ENCODE measurements at places on chromosomes 2 and 18.
A peak's percentile ranks its signal among the peaks of the same experiment; 100 is the strongest.

DNA sequence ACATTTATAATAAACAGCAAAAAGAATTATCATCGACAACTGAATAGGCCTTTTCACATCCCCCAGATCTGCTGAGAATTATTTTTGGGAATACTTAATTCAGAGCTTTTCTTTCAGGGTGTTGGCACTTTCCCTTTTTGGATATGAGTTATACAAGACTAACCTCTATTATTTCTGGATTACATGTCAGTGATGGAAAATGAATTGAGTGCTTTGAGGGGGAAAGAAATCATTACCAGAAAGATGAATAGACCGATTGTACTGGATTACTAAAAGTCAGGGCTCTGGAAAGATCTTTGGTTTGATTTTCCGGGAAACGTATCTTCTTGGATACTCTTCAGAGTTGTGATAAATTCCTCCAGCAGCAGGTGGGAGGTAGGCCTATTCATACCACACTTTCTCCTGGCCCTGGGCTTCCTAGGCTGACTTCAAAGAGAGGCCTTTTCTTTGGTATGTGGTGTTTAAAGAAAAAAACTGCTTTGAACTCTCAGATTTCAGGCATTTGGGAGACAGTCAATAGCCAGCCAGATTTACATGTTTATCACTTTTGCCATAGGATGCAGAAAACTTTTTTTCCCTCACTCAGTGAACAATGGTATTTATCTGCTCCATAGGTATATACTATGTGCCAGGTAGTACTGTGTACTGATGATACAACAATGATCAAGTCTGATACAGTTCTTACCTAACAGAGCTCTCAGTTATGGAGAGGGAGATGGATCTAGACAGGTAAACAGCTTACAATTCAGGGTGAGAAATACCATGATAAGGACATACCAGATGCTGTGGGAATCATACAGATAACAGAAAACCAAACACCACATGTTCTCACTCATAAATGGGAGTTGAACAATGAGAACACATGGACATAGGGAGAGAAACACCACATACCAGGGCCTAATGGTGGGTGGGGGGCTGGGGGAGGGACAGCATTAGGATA is 63.3 kb upstream of the ACTR3 start:
- no peak for DNase-seq

DNA sequence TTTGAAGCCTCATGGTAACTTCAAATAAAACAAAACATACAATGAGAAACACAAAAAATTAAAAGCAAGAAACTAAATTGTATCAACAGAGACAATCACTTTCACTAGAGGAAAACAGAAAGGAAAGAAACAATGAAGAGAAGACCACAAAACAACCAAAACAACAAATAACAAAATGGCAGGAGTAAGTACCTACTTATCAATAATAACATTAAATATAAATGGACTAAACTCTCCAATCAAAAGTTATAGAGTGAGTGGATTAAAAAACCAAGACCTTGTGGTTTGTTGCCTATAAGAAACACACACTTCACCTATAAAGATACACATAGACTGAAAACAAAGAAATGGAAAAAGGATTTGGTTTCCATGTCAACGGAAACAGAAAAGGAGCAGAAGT is 830.1 kb upstream of the TMEFF2 start:
- DNase-seq, result no peak

GRCh38 chr2:172242961-172243360 is 140.3 kb upstream of the DLX2 start:
- no peak for DNase-seq

DNA sequence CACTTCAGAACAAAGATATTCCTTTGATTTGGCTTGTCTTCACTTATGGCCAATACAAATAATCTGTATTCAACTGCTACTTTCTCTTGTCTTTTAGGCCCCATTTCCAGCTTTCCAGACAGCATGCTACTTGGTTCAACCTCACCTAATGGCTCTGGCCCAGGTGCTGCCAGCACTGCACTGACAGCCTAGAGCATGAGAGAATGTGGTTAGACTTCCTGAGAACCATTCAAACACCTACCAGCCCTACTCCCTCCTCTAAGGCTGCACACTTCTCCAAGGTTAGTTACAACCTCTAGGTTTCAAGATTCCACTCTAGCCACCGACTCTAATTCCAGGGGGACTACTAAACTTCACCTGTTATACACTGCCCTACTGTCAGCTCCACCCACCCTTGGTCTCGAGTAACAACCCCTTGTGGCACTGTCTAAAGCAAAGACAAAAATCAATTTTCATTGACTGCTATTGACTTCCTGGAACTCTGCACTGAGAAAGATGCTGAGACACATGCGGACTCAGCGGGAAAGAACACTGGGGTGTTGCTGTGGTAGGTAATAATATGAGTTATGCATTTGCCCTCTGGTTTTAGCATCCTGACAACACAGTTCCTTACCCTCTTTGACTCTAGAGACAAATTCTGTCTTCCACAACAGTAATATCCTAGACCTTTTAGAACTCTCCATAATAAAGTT is 38.2 kb downstream of the PLEKHM3 start:
- no peak for DNase-seq

DNA sequence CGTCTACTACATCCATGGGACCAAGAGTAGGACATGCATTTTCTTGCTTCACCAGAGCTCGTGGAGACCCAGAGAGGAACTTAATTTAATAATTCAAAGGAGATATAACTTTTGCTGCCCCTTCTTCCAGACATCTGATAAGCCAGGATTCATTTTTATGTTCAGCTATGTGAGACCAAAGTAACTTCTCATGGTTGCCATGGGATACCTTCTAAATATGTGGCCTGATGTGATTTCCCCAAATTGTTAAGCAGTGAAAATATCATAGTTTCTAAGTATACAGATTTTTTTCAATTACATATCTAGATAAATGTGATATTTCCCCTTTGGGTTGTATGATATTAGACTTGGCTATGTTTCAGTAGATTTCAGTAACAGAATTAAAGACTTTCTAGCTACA is 185.5 kb upstream of the FN1 start:
- DNase-seq, result no peak

DNA sequence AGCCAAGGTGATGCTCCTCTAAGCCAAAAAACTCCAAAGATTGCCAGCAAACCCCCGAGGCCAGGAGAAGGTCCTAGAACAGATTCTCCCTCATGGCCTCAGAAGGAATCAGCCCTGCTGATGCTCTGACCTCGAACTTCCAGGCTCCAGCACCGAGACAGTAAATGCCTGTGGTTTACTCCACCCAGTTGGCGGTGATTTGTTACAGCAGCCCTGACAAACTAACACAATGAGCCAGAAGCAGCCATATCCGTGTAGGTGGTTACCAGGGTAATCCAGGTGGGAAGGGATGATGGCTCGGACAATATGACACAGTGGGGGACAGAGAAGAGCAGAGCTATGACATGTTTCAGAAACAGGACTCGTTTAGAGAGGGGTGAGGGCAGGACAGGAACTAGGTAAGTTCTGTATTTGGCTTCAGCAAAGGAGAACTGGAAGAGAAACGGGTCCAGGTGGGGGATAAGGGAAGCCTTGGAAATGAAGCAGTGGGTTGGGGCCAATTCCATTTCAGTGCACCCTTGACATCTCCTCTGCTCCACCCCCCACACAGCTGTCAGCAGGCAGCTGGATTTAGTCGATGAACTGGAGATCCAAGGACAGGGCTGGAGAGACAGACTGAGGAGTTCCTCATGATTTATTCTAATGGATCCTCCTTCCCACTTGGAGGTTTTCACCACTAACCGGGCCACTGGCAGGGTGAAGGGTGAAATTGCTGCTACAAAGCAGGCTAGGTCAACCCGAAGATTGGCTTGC is 179.7 kb upstream of the SH3BP4 start:
- no peak for DNase-seq

GRCh38 chr2:188787658-188788240 is 186.4 kb upstream of the COL3A1 start:
- no peak for DNase-seq

GRCh38 chr2:69030800-69031428 is 17.9 kb downstream of the ANTXR1 start:
- no peak for DNase-seq

DNA sequence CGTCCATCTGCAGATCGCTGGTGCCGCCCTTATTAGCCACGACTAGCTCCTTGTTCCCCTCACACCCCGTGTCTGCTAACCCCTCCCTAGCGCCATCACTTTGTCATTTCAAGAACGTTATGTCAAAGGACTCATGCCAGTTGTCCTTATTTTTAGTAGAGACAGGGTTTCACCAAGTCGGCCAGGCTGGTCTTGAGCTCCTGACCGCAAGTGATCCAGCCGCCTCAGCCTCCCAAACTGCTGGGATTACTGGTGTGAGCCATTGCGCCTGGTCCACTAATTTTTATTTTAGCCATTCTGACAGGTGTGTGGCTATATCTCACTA is 138.9 kb upstream of the HDAC4 start:
- no peak for DNase-seq

DNA sequence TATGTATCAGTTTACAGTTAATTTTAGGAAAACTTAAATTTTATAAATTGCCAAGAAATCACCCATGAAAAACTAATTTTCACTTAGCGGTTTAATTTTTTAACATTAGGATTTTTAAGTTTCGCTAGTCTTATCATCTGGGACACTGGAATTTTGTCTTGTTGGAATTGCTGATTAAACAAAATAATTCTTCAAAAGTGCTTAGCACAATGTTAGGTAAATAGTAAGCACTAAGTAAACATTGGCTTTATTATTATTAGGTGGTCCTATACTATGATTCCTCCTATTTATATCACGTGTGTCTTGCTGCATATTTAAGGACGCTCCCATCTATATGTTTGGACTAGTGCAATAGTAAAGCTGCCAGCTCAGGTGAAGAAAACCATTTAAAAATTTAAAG is 54.6 kb upstream of the MAP4K3 start:
- no peak for DNase-seq

GRCh38 chr2:237674731-237675276 is 47.4 kb downstream of the LRRFIP1 start:
- peak; percentile 28 for DNase-seq

GRCh38 chr2:36407413-36407812 is 51.8 kb downstream of the CRIM1 start:
- no peak for DNase-seq

DNA sequence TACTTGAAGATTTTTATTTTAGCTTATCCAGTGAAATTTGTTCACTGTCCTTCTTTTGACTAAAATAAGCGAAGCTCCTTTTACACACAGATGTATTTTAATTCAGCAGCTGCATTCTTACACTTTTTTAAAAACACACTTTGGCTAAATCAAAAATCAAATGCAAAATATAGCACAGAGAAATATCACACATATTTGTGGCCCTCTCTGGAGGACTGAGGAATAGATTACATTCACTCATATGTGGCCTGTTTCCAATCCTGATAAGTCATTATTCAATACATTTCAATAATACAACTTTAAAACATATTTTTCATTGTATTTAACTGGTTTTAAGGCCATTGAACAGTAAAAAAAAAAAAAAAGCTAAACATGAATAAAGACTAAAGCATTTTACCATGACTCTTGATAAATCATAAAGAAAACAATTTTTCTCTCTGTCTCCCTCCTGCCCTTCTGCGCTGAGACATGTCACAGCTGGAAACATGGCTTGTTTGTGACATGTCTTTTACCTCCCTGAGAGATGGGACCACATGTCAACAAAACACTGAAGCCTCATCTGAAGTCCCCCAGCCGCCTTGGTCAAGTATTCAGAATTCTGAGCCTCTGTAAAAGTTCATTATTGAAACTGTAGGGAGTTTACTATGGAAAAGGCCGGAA is 221.0 kb downstream of the ZNF407 start:
- DNase-seq, result no peak

- no peak for DNase-seq
These were observed 293.0 kb upstream of the SPHKAP start for GRCh38 chr2:228474466-228474865.

- no peak for DNase-seq
These were observed 106.2 kb upstream of the ZFP36L2 start for GRCh38 chr2:43332653-43333052.

Measured in stimulated activated CD8-positive, alpha-beta memory T cell treated with anti-CD3 and anti-CD28 coated beads, Interleukin-15, amount 100 ng/mL, for 24 hours (primary cell).